GM20000 (cell line): ENCODE measurements at places on chromosomes 11 and 22.
A peak's percentile ranks its signal among the peaks of the same experiment; 100 is the strongest.

DNA sequence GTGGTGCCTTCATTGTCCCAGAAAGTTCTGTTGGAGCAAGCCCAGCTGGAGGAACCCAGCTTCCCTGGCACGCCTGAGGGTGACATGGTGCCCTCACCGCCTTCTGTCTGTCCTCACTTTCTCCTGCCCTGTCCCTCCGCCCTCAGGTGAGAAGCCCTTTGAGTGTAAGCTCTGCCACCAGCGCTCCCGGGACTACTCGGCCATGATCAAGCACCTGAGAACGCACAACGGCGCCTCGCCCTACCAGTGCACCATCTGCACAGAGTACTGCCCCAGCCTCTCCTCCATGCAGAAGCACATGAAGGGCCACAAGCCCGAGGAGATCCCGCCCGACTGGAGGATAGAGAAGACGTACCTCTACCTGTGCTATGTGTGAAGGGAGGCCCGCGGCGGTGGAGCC is 46.0 kb upstream of the NNMT start:
- no peak for DNase-seq

DNA sequence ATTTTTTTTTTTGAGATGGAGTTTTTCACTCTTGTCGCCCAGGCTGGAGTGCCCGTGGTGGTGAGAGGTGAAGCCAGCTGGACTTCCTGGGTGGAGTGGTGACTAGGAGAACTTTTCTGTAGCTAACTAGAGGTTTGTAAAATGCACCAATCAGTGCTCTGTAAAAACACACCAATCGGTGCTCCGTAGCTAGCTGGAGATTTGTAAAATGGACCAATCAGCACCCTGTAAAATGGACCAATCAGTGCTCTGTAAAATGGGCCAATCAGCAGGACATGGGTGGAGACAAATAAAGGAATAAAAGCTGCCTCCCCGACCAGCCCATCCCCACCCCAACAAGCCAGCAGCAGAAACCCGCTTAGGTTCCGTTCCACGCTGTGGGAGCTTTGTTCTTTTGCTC is 4.4 kb upstream of the RAPSN start:
- no peak for DNase-seq

DNA sequence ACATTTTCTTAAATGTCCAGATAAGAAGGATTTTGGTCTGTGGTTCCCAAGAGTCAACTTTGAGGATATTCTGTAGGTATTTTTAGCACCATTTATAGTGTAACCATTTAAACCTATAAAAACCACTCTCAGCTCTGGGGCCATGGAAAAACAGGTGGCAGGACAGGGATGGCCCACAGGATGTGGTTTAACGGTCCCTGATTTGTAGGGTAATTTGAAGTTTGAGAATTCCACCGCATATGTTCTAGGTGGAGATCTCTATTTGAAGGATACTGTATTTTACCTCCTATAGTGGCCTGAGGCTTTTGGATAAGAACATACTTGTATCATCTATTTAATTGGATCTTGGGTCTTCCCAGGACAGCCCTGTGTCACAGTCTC is 62.4 kb upstream of the IGLL5 start:
- no peak for DNase-seq

DNA sequence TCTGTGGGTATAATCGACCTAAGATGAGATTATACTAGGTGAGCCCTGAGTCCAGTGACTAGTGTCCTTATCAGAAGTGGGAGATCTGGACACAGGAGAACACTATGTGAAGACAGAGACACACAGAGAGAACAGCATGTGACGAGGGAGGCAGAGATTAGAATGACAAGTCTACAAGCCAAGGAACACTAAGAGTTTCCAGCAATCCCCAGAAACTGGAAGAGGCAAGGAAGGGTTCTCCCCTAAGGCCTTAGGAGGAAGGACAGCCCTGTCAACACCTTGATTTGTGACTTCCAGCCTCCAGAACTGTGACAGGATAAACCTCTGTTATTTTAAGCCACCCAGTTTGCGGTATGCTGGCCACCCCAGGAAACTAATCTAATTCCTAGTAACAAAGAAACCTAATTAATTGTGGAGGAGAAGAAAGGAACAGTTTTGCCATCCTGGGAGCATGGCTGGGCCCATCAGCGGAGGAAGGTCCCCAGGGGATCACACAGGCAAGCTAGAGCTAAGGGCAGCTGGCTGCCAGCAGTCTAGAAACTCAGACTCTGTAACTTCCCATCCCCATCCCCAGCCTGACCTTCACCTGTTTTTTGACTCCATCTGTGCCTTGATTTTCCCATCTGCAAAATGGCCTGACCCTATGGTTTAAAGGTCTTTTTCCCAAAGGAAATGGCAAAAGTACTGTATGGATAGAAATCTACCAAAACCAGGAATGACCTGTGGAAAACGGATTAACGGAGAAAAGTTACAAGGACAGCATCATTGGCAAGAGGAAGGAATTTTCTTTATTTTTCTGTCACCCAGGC is 10.3 kb upstream of the THOC5 start:
- no peak for DNase-seq

GRCh38 chr11:60765355-60765754 is 8.7 kb downstream of the MS4A15 start:
- DNase-seq = peak; percentile 42

- no peak for DNase-seq
Observed at GRCh38 chr11:92440701-92441442, 216.3 kb downstream of the FAT3 start.

DNA sequence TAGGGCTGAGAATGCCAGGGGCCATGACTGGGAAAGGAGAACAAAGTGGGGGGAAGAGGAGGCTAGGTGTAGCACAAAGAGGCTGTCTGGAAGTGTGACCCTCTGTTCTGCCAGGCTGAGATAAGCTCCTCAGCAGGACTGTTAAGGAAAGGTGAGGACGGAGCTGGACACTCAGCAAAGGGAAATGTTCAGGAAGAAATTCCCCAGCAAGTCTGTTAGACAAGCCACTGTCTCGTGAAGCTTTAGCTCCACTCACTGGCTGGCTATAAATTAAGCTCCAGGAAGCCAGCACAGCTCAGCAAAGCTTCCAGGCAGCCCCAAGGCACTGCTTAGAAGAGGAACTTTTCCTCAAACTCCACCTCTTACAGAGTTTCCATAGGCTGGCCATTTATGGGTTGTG is 181.2 kb upstream of the API5 start:
- DNase-seq = no peak
